ENCODE measurements at places on chromosomes 11 and 22. TPM values are rescaled to one million over a fixed set of nuclear protein-coding genes. Genes with fewer than 3 reads are reported as not detected.

DNA sequence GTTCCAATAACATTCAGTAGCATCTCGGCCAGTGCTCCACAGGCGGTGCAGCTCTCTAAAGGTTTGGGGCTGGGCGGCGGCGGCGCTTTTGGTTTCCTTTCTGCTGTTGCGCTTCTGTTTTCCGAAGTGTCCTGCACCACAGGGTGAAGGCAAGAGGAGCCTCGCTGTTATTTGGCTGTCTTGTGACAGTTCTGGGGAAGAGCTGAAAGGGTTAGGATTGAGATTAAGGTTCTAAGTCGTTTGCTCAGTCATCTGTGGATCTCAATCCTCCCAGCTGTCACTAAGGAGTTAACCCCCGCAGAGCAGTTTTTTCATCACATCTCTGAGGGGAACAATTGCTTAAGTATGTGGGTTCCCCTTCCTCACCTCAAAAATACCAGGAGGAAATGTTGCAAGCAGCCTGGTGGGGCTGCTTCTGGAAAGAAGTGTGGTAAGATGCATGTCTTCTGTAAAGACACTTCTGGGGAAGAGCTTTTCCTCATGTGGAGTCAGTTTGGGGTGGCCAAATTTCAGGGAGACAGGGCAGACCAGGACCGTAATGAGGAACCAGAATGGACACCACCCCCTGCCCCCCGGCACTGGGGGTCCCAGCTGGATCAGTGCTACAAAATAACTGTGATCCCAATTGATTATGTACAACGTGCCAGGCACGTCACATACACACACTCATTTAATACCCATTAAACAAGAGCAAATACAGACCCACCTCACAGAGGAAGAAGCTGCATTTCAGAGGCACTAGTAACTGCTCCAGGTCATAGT lies 14.2 kb downstream of the TMEM121B start:
- DNase-seq: no peak

DNA sequence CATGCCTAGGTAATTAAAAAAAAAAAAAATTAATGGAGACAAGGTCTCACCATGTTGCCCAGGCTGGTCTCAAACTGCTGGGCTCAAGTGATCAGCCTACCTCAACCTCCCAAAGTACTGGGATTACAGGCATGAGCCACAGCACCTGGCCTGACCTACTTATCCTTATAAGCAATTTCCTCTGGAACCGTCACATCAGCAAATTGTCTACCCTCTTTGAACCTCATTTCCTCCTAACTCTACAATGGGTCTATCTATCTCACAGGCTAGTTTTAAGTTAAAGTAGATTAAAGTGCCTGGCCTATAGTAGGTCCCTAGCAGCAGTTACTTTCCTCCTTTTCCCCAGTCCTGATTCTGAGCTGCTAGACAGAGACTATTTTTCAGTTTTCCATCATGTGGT lies 43.5 kb downstream of the THAP12 start:
- DNase-seq: no peak

Gene C11orf42
- total RNA-seq: not detected

- no peak for DNase-seq
Measured at GRCh38 chr11:57513452-57513795, 2.1 kb downstream of the SLC43A1 start.

Gene SEC14L3
- not detected for total RNA-seq

Gene CRACR2B
- 35.3 TPM for total RNA-seq

GRCh38 chr11:134664447-134665187 lies 252.6 kb upstream of the B3GAT1 start:
- DNase-seq: no peak

GRCh38 chr11:79864882-79865281 lies 424.1 kb upstream of the TENM4 start:
- DNase-seq: no peak

GRCh38 chr11:115349335-115350017 lies 154.7 kb downstream of the CADM1 start:
- no peak for DNase-seq
